ENCODE measurements at places on chromosomes 1 and 21. TPM values are rescaled to one million over a fixed set of nuclear protein-coding genes. Genes with fewer than 3 reads are reported as not detected.
A peak's percentile ranks its signal among the peaks of the same experiment; 100 is the strongest.

DNA sequence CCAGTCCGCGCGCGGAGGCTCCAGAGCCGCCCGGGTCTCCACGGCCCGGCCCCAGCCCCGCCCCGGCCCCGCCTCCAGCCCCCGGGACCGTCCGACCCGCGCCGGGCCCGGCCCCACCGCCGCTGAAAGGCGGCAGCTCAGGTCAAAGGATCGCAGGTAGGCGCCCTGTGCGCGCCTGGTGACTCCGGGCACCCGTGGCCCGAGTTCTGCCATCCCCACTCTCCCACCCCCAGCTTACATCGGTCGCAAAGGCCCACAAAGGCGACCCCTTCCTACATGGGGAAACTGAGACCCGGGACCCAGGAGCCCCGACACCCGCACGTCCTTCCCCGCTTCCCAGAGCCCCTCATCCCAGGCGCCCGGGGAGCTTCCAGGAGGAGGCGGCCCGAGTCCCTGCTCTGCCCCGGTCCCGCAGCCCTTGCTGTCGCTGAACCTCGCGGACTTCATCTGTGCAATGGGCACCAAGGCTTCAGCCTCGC lies at the start of gene TMEM200B:
Gene TMEM200B, minus strand, starts transcription at position 17 of the 479 bp plus-strand sequence. CDS start 2,075 bp downstream, outside the sequence.
- peak; percentile 63 for DNase-seq

The HLX gene
- total RNA-seq, result 3.0 TPM

GRCh38 chr1:200866521-200866920 lies 6.3 kb upstream of the GPR25 start:
- no peak for DNase-seq

The NBPF3 gene
- total RNA-seq, result 1.5 TPM

- DNase-seq, result no peak
Observed at GRCh38 chr1:156549390-156549789, 23.0 kb downstream of the IQGAP3 start.

GRCh38 chr1:25232866-25233784 lies 823 bp upstream of the SYF2 start:
- DNase-seq, result peak; percentile 86

GRCh38 chr1:25575191-25575590 lies 31.8 kb downstream of the LDLRAP1 start:
- no peak for DNase-seq

DNA sequence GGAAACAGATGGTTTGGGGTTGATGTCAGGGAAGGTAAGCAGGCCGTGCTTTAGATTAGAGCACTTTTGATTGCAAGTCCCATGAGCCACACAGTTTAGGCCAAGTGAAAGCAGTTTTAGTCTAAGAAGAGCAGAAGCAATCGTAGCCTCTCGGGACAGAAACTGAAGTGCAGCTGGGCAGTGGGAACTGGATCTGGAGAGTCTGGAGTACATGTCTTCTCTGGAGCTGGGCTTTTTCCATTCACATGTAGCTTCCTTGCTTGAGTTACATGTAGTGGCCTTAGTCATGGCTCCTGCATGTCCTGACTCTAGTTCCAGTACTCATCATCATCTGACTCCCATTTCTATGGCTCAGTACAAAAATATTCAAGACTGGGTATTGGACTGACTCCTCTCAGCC lies 16.7 kb downstream of the CAMTA1 start:
- DNase-seq, result no peak

GRCh38 chr21:45404730-45405270 lies at the start of gene COL18A1:
COL18A1 (plus strand) TSS chr21:45405165; CDS start chr21:45405231, 66 bp downstream.
- peak; percentile 84 for DNase-seq

The OR2T29 gene
- total RNA-seq, result not detected

- DNase-seq, result no peak
Observed at GRCh38 chr1:59133997-59134396, 162.9 kb upstream of the FGGY start.

DNA sequence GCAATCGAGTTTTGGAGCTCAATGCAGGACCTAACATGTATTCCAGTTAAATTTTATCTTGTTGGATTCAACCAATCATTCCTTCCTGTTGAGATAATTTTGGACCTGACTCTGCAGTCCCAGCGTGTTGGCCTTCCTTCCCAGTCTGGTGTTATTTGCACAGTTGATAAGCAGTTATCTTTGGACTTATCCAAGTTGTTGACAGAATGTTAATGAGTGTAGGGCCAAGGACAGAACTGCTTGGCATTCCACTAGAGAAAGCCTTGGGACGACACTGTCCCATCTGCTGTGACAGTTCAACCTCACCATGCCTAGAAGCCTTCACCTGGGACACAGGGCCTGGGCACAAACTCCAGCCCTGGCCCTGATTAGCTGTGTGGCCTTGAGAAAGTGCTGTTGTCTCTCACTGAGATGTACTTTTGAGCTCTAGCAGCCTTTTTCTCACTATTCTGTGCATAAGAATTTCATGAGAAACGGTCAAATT lies 104.1 kb upstream of the SLC25A33 start:
- DNase-seq, result no peak

The NPHS2 gene
- not detected for total RNA-seq

DNA sequence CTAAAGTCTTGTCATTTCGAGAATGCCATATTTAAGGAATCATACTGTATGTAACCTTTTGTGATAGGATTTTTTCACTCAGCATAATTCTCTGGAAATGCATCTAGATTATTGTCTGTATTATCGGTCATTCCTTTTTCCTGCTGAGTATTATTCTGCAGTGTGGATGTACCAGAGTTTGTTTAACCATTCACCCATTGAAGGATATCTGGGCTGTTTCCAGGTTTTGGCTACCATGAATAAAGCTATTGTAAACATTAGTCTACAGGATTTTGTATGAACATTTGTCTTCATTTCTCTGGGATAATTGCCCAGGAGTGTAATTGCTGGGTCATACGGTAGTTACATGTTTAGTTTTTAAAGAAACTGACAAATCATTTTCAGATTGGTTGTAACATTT lies 61.8 kb downstream of the ATP1A1 start:
- DNase-seq, result no peak
